Amniotic epithelial cell (primary cell): ENCODE measurements at places on chromosomes 6 and 20.

DNA sequence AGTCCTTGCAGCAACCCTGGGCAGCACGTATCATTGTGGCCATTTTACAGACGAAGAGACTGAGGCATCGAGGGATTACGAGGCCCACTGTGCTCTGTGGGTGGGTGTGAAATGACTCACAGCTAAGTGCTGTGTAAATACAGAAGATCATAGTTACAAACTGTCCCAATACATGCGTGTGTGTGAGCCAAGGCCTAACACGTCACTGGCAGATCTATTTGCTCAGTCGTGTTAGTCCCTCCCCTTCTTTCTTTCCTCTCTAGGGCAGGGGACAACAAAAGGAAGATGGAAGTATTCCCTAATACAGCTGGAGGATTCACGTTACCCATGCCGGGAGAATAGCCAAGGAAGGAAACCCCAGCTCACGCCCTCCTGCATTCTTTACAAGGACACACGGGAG, 175.9 kb downstream of the CDC5L start:
- no peak for DNase-seq

DNA sequence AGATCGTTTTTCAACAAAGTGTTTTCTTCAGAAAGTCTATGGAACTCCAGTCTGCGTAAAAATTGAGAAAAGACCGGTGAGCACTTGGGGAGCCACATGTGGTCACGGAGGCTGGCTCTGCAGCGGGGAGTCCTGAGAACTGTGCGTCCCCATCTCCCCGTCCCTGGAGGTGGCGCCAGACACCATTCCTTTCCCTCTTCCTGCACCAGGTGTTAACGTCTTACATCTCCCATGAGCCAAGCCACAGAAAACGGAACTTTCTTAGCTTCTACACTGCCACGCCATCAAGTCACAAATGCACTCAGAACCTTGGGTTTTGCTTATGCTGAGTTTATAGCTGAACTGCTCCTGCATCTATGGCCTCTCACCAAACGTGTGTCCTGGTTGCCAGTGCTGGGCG, 62.6 kb downstream of the GINS1 start:
- peak; percentile 49 for DNase-seq

GRCh38 chr20:49924247-49924646, 8.9 kb upstream of the SPATA2 start:
- peak; percentile 60 for DNase-seq

DNA sequence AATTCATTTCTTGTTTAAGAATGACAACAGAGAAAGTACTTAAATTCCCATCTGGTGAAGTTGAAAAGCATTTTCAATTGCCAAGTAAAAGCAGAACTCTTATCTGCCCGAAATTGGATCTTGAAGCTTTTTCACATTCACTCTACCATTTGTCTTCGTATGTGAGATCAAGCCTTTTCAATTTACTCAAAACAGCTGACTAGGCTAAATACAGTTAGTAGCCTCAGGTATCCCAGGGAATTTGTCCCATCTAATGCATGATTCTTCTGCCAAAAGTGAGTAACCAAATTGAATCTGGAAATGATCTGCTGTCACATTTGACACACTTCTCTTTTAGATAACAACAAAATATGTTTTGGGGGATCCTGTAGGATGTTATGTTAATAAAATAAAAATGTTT, 596.8 kb upstream of the HS3ST5 start:
- no peak for DNase-seq

GRCh38 chr6:3913958-3914337, 64.8 kb downstream of the FAM50B start:
- no peak for DNase-seq

DNA sequence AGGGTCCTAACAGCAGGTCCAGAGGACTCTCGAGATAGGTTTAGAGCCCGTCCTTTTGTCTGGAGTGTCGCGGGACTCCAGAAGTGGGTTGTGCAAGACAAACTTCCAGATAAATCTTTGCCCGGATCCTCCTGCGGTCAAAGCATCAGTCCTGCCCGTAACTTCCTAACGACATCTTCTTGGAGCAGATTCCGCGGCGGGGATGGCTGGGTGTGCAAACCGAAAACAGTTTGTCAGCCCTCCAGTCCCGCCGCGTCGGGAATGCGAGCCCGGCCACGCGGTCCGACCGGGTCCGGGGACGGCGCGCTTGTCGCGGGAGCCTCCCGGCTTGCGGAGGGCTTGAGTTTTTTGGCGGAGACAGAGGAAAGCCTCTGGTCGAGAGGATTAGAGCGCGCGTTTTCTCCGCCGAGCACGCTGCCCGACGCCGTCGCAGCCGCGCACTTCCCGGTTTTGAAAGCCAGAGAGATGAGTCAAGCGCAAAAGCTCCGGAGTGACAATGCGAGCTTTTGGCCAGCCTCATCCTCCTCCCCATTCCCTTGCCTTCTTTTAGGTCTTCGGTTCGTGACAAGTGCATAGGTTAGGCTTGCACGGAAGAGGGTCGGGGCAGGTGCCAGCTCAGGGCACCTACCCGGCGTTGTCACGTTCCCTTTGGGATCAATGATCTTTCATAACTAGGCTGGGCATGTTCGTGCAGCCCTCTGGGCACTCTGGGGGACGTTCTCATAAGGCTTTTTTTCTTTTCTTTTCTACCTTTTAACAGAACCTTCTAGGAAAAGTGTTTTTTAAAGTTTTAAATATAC, 91.3 kb upstream of the PRDM1 start:
- peak; percentile 31 for DNase-seq

- DNase-seq: no peak
Measured at GRCh38 chr6:2733736-2734480, 16.8 kb downstream of the MYLK4 start.

GRCh38 chr20:63381781-63382431, 20.8 kb upstream of the CHRNA4 start:
- DNase-seq: no peak

- DNase-seq: peak; percentile 21
Measured at GRCh38 chr6:139882234-139882633, 507.8 kb upstream of the CITED2 start.

GRCh38 chr6:98041056-98041455, 758.0 kb upstream of the MMS22L start:
- no peak for DNase-seq

DNA sequence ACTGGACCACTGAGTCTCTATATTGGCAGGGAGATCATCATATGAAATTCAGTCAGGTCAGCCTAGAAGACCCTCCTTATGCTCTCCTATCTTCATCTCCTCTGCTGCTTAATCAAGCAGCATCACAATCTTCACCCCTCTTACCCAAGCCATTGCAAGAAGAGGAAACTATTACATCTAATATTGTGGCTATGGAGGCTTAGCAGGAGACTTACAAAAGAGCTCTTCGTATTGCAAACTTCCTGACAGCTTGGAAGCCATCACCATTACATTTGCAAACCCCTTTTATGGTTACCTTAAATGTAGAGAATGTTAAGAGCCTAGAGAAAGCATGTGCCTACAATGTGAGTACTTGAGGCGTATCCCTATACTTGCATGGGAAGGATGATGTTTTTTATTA, 87.2 kb upstream of the STXBP5 start:
- no peak for DNase-seq

DNA sequence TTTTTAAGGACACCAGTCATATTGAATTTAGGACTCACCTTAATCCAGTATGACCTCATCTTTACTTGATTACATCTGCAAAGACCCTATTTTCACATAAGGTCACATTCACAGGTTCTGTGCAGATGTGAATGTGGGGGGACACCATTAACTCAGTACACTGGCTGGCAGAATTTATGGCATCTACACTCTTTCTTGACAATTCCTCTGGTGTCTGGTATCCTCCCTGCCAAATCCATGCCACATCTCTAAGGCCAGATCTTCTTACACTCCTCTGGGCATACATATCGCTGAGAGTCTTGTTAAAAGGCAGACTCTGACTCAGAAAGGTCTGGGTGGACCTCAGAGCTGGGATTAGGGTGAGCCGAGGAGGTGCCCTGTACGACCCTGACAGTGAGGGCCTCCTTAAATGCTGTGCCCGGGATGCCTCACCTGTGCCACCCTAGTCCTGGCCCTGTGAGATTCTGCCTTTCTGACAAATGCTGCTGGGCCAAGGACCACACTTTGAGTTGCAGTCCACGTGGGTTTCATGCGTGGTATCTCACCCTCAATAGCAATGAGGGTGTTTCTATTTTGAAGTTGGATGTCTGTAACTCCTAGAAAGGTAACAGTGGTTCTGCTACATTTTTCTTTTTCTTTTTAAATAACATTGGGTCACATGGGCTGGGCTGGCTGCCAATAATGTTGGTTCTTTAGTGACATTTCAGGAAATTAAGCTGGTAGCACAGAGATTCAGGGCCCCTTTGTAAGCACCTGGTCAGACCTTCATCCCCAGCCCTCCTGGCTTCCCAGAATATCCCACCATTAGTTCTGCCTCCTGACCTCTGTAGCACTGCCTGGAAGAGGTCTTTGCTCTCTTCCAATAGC, 17.2 kb upstream of the LRRN4 start:
- DNase-seq: no peak

DNA sequence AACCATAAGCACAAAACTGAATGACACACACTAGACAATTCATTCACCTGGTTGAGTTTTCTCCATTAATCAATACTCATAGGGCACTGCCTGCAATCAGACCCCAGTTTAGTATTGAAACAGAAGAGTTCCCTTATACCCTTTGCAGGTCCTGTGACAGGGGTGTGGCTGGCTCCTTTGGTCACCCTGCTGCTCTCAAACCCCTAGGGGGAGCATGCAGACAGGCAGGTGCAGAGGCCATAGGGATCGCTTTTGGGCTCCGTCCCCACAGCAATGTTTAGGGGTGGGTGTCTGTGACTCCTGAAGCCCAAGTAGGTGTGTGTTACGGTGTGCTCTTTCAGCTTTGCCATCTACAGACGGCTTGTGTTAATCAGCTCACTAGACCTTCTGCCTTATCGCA, 210.4 kb downstream of the CENPW start:
- DNase-seq: no peak

DNA sequence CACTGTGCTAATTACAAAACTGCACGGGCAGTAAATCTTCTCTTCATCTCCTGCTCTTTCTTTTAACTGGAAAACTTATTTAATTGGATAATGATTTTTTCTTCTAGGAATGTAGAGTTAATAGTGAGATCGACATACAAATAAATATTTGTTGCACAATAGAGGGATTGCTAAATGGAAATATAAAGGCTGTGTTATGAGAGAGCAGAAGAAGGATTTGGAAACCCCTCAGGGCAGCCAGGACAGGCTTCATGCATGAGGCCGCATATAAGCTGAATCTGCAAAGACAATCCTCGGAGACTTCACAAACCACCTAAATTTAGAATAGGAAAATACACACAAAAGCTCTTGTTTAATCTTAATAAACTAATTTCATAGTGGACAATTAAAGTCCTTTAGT, 2.9 kb upstream of the TAAR1 start:
- DNase-seq: no peak

- DNase-seq: peak; percentile 54
Measured at GRCh38 chr6:119590066-119590465, 240.5 kb upstream of the MAN1A1 start.

DNA sequence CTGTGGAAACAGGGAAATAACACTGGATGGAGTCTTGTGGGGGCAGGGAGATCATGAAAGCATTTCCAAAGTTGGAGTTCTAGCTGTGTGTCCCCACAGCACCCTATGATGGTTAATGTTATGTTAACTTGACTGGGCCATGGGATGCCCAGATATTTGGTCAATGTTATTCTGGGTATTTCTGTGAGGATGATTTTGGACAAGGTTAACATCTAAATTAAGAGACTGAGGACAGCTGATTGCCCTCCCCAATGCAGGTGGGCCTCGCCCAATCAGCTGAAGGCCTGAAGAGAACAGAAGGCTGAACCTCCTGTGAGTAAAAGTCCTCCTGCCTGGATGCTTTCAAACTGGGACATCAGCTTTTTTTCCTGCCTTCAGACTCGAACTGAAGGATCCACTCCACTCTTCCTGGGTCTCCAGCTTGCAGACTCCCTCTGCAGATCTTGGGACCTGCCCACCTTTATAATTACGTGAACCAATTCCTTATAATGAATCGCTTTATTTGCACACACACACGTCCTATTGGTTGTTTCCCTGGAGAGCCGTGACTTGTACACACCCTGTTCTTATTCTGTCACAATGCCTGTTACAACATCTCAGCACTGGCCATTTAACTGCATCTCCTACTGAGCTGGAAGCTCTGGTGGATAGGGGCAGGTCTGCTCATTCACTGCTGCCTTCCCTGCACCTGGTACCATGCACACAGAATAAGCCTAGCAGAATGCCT, 99.5 kb upstream of the IYD start:
- no peak for DNase-seq

- DNase-seq: no peak
Measured at GRCh38 chr20:51419231-51419630, 123.3 kb downstream of the NFATC2 start.

GRCh38 chr6:123770247-123770949, 33.3 kb upstream of the NKAIN2 start:
- peak; percentile 77 for DNase-seq

GRCh38 chr6:95249175-95249574, 328.2 kb upstream of the MANEA start:
- DNase-seq: peak; percentile 85

DNA sequence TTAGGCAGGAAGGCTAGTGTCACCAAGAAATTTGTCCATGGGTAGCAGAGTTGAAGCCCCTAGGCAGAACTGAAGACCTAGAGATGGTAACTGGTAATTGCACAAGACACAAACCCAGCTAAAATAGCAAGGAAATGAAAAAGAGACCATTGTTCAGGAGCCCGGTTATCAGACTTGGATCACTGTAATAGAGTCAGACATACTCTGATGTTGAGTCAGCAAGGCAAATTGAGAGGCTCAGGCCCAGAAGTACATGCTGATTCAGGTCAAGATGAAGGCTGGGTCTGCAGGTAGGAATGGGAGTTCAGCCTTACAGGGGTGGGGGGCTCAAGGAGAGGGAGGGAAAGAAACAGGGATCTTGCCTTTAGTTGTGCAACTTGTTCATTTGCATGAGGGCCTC, 6.5 kb upstream of the TMEM242 start:
- peak; percentile 27 for DNase-seq

DNA sequence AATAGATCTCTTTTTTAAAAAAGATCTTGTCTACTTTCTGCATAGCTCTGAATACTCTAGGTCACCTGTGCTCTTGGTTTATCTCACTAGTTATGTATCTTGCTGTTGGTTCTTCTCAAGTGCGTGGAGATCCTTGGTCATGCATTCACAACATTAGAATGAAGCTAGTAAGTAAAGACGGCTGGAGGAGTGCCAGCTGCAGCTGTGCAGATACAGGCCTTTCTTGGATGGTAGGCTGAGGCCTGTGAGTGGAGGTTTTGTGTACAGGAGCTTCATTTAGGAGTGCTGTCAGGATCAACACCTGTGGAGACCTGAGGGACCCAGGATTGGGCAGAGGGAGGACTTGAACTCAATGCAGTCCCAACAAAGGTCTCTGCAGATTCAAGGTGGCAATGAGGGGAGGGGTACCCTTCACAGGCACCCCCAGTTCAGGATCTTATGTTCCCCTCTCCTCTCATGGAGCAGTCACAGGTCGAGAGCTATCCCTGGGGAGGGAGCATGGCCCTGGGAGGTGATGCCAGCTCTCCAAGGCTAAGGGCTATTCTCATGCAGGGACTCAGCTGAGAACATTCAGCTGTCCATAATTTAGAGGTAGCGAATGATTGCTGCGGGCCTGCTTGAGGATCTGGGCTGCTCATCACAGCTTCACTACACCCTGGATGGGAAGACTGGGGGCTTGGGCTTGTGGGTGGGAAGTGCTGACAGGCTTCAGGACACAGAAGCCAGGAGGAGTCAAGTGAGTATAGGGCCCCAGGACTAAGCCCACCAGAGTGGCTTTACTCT, 98.9 kb upstream of the ENPP5 start:
- no peak for DNase-seq

GRCh38 chr6:157099912-157100593, 223.3 kb downstream of the TMEM242 start:
- no peak for DNase-seq
